ENCODE measurements at places on chromosomes 6 and 20. TPM values are rescaled to one million over a fixed set of nuclear protein-coding genes. Genes with fewer than 3 reads are reported as not detected.

DNA sequence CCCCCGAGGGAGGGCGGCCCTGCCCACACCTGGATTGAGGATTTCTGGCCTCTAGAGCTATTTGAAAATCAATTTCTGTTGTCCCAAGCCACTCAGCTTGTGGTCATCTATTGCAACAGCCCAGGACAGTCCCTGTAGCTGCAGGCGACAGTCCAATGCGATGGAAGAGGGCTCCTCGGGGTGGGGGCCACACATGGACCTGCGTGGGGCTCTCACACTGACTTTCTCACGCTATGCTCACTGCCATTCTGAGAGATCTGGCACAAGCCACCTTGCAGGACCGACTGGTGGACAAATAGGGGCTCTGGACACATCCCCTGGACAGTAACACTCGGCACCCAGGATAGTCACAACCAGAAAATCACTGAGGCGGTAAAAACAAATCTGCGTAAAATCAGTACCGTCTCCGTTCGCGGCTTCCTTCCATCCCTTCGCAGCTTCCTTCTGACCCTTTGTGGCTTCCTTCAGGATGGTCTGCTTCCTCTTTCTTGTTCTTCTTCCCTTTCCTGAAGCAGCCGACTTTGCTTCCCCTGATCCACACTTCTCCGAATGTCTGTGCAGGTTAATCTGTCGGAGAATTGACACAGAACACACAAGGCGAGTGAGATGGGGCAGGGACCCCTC lies 21.8 kb downstream of the CTCFL start:
- DNase-seq = no peak

GRCh38 chr6:25042036-25042521 lies 106.3 kb upstream of the RIPOR2 start:
- DNase-seq = peak; percentile 70

DNA sequence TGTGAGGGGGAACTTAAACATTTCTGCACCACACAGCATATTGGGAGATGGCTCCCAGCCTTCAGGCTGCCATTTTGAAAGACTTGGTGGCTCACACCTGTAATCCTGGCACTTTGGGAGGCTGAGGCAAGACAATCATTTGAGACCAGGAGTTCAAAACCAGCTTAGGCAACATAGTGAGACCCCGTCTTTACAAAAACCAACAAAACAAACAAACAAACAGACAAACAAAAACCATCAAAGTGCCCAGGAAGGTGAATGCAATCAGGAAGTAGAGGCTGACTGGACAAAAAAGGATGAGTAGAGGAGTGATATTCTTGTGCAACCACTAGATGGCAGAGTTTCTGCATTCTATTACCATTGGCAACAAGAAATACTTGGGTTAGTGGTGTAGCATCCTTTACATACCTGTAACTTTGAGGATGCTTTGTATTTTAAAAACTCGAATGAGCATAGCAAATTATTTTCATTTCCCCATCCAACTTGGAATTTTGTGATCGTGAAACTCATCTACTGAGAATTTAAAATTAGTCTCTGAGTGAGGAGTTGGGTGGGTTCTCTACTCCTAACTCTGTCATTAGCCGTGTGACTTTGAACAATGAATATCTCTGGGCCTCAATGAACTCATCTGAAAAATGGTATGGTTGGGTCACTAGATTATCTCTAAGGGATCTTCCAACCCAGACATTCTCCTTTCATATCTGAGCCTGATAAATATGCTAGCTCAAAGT lies 84.4 kb downstream of the CRYBG1 start:
- peak; percentile 85 for DNase-seq

DNA sequence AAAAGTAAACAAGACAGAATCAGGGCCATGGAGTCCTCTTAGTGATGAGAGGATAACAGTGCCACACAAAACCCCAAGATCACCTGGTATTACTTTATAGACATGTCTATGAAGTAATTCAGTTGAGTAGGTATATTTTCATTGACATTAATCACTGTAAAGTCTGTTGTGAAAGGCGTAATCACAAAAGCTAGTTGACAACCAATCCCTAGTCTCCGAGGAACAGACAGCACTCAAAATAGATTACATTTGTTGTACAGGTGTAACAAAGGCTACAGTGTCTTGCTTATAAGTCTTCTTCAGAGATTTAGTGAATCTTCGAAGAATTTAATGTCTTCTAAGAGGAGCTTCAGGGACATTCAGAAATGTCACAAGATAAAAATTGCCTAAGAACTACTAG lies 120.1 kb downstream of the TMEM200A start:
- DNase-seq = no peak

DNA sequence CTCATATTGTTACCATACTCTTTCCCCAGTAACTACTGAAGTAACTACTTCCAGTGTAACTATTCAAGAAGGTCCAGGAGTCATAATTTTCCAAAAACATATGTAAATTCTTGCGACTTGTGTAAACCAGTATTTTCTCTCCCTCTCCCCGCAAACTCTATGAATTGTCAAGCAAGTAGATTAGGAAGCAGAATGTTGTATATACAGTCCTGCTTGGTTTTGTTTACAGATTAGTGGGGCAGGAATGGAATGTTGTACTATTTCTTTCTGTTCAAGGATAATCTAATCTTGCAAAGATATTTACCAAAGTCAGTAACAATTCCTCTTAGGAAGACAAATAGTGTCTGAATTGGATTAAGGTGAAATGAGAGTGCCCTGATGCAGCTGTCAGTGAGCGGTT lies 234.9 kb upstream of the PLN start:
- DNase-seq = no peak

GRCh38 chr20:6942266-6942665 lies 174.8 kb downstream of the BMP2 start:
- DNase-seq = no peak

- no peak for DNase-seq
Measured at GRCh38 chr20:37228656-37229055, 33.0 kb downstream of the GHRH start.

DNA sequence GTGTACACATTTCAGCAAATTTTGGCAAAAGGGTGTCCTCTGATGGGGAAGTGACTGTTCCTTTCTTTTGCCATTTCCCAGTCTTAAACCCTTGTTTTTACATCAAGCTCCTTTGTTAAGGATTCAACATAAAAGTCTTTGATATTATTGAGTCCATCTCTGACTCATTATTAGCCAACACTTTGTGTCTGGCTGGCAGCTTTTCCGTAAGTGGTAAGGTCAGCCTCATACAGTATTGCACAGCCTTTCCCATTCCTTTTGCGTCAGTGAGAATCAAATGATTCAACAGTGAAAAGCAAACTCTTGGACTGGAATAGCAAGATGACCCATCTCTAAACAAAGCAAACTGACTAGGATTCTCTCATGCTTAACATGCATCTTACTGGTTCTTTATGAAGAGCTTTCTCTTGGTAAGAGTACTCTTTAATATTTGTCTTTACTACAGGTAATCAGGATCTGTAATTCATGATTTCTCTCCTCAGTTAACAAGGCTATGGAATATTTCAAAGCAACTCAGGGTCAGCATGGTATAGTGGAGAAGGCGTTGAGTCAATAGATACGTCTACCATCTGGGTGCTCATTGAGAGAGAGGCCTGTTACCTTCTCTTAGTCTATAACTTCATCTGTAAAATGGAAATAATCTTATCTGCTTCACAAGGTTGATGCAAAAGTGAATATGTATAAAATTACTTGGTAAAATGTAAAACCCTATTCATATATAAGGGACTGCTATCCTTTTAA lies 183.6 kb downstream of the PRL start:
- no peak for DNase-seq

DNA sequence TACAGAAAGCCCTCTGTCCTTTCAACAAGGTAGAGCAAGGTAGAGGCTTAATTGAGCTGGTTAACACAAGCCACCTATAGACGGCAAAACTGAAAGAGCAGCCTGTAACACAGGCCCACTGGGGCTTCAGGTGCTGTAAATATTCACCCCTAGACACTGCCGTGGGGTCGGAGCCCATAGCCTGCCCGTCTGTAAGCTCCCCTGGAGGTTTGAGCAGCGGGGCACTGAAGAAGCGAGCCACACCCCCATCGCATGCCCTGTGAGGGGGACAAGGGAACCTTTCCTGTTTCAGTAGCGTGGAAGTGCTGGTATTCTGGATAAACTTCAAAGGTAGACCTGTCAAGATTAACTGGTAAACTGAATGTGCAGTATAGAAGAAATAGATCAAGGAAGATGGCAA lies 160.4 kb downstream of the TPBG start:
- no peak for DNase-seq

GRCh38 chr6:100269189-100269588 lies 195.5 kb downstream of the SIM1 start:
- no peak for DNase-seq

DNA sequence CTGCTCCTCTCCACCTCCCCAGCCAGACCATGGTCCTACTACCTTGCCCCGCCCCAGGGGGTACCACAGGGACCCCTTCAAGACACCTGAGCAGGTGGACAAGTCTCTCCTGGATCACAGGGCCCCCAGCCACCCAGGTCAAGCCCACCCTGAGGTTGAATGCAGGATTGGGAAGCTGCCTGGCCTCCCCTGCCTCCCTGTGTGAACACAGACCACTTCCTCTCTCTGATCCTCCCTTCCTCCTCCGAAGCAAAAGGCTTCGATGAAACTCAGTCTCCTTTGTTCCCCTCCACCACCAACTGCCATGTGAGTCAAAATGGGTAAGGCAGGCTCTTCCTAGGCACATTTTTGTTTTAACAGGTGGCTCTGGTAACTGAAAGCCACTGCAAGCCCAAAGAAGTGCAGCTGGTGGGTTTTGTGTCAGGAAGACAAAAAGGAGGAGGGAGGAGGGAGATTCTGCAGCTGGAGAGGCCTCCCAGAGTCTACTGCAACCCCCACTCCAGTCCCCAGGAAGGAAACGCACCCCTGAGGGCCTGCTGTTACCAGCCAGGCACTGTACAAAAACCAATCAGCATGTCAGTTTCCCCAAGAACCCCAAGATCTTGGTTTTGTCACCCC lies 5.4 kb downstream of the ADA start:
- peak; percentile 97 for DNase-seq

DNA sequence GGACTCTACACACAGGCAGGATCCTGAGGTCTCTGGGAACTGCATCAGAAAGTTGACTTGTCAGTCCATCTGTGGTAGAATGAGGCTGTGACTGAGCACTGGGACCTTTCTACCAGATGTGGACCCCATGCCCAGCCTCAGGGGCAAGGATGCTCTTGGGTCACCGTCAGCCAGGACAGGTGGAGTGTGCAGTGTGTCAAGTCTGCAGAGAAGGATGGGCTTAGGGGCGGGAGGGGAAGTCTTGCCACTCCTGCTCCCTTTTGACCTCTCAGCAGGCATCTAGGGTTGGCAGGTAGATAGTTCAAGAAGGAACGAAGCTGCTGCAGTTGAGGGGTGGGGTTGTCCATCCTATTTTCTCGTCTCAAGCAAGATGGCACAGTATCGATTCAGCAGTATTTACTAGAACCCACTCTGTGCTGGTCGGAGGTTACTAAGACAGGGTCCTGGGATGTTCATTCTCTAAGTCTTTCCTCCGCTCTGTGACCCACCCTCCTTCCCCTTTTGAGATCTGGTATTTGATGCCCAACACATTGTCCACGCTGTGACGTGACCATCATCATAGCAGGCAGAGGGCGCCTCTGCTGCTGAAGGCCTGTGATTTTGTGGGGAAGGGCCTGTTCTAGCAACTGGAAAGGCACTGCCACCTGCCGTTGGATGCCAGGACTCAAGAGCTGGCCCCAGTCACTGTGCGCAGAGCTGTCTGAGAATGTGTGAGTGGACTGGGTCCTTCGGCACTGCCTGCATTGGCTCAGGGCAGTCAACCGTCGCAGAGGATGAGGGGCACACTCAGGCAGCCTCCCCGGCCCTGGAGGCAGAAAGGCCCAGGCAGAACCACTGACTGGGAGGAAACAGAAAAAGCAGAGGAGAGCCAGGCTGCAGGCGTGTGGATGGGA lies 23.2 kb downstream of the RBCK1 start:
- DNase-seq = peak; percentile 83

GRCh38 chr20:50048420-50049166 lies 64.4 kb downstream of the UBE2V1 start:
- no peak for DNase-seq

GRCh38 chr6:170152124-170152926 lies 138.6 kb downstream of the DLL1 start:
- no peak for DNase-seq

GRCh38 chr6:79646006-79646405 lies 14.9 kb downstream of the SH3BGRL2 start:
- peak; percentile 6 for DNase-seq

GRCh38 chr6:54533567-54533966 lies 225.3 kb downstream of the TINAG start:
- DNase-seq = no peak

- peak; percentile 65 for DNase-seq
Measured at GRCh38 chr20:48750941-48751635, 76.7 kb downstream of the PREX1 start.

DNA sequence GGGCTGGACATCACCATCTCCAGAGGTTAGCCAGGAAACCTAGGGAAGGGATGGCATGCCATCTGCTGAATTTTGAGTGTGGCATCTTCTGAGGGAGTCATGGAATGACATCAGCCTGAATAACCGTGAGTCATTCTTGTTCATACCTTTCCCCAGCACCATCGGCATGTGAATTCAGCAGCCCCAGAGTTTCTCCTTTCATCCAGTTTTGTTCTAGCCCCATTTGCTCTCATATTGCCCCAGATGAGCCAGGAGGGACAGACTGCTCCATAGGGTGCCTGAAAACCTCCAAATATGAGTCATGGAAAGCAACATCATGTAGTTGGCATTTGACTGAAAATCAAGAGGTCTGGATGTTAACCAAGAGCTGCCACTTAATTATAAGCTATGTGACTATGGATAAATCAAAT lies 219.2 kb upstream of the SGK1 start:
- DNase-seq = no peak

- DNase-seq = no peak
Measured at GRCh38 chr20:16488086-16488485, 85.2 kb downstream of the KIF16B start.

- DNase-seq = no peak
Measured at GRCh38 chr6:89071036-89071435, 9.5 kb upstream of the PNRC1 start.

- no peak for DNase-seq
Measured at GRCh38 chr6:795046-795685, 102.2 kb upstream of the EXOC2 start.

DNA sequence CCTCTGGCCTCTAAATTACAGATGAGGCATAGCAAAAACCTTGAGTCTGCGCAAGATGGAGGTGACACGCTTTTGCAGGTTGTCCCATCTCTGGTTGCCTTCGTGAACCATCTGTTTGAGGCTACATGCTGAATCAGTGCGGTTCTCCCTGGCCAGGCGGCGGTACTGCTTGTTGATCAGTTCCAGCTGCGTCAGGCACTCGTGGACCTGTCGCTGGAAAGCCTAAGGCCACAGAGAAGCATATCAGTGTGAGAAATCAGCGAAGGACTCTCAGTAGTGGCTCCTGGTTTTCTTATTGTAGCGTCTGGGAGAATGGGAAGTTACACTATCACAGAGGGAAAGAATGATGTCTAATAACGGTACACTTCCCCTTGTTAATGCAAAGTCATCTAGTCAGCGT lies 344.4 kb downstream of the ESR1 start:
- DNase-seq = no peak

PDSS2 gene
- 25.2 TPM for total RNA-seq

RIMS1 gene
- total RNA-seq = not detected

ADGRF1 gene
- not detected for total RNA-seq

CRIP3 gene
- total RNA-seq = 1.7 TPM

CALHM4 gene
- not detected for total RNA-seq

LY6G5C gene
- 2.5 TPM for total RNA-seq

PPIL6 gene
- total RNA-seq = 1.3 TPM

SYNJ2 gene
- 0.09 TPM for total RNA-seq

CCR6 gene
- not detected for total RNA-seq

AAR2 gene
- total RNA-seq = 19.8 TPM

SLC17A1 gene
- not detected for total RNA-seq

FLRT3 gene
- not detected for total RNA-seq

NOL4L gene
- 3.9 TPM for total RNA-seq

IYD gene
- total RNA-seq = not detected

BACH2 gene
- 265 TPM for total RNA-seq
